ENCODE measurements at places on chromosomes 16 and 17. TPM values are rescaled to one million over a fixed set of nuclear protein-coding genes. Genes with fewer than 3 reads are reported as not detected.

DNA sequence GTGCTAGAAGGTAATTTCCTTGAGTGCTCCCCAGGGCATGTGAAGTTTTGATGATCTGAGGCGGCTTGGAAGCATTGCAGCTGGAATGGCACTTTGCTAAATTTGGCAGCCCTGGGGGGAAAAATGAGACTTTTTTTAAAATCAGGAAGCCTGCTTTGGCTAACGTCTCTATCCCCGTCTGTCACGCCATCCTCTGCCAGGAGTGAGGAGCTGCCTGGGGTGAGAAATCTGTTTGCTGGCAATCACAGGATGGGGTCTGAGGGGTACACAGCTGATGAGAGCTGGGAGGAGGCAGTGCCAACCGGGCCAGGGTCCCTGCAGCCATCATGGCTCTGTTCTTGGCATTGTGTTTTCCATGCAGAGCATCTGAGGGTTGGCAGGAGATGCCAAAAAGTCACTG lies 2.0 kb downstream of the ABCC12 start:
- no peak for DNase-seq

GRCh38 chr16:21185659-21186325 lies 25.6 kb downstream of the ZP2 start:
- DNase-seq, result no peak

DNA sequence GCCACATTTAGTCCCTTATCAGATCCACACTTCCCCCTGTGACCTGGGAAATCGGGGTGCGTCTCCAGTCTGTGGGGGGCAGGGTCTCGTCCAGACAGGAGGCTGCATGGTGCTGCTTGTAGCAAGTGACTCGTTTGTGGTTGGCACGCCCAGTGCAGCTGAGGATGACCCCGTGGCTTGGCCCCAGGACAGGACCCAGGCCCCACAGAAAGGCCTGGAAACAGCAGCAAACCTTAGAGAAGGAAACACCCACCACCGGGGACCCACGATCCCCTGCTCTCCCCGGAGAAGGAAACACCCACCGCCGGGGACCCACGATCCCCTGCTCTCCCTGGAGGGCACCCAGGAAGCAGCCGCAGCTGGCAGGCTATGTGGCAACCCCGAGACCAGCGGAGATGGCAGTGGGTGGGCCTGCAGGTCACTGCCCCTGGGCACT lies 8.2 kb upstream of the C16orf95 start:
- DNase-seq, result no peak

ARHGDIG gene
- total RNA-seq, result 4.0 TPM

DNA sequence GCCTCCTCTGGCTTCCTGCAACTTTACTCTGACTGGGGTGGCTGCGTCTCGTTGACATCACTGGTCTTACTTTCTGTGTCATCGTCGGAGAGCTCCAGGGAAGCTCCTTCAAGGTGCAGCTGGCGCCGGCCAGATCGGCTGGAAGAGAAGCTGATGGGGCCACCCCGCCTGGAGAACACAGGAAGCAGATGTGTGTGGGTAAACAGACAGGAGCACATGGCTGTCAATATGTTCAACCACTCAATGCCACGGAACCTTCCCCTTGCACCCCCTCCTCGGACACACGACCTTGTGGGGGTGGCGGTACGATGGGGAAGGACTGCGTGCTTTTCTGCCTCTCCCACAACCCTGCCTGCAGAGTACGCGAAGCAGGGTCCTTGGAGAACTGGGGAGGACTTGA lies 40.1 kb downstream of the NDEL1 start:
- no peak for DNase-seq

CD300LB gene
- total RNA-seq, result not detected

DNA sequence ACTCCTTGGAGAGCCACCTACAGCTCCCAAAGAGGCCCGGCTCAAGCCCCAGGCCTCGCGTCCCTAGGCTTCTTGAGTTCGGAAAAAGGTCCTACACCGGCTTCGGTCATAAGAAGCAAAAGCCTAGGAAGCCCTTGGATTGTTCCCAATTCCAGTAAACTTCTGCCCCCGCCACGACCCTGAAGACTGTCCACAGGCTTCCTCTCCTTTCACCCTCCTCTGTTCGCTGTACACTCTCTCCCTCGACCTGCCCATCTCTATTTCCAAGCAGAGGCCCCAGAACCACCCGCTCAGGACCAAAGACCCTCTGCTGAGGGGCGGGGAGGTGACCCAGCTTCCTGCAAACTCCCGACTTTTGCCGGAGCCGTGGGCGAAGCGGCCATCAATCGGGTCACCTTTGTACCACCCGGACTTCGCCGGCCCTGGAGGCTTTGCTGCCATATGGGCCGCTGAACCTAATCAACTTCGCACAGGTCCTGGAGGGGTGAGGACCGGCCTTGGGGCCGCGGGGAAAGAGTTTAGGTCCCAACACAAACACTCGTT lies 2.7 kb downstream of the HOXB2 start:
- DNase-seq, result no peak

DNA sequence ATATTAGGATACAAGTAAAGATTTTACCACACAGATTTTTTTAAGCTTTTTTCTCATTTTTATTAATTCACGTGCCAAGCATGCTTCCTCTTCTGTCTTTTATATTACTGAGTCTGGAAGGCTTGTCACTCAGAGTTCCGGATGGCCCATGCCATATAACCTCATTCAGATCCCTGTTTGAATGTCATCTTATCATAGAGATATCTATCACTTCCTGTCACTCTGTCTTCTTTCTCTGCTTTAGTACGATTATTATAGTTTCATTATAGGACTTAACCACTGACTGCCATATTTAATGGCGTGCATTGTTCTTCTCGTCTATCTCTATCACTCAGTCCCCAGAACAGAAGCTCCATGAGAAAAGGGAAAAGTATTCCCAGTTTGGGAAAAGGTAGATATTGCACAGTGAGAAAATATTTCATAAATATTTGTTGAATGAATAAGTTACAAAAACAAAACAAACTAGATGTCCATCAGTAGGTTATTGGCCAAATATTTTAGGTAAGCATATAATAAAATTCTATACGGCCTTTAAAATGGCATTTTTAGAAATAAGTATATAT lies 296.9 kb upstream of the GOT2 start:
- DNase-seq, result no peak

TBC1D3I gene
- 1.5 TPM for total RNA-seq

BMERB1 gene
- total RNA-seq, result 48.1 TPM

GRCh38 chr17:9286434-9286833 lies 265.1 kb downstream of the NTN1 start:
- DNase-seq, result no peak

DNA sequence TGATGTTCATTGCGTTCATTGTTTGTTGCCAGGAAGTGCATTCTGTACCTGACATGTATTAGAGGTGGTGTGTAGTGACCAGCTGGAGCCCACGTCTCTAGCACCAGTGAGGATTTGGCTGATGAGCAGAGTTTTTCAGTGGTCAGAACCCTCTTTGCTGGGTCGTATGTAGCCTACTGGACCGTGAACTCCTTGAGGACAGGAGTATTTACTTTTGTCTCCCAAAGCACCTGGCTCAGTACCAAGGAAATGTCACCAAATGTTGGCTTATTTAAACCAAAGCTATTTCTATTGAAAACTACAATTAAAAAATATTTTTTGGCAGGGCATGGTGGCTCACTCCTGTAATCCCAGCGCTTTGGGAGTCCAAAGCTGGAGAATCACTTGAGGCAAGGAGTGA lies 262.7 kb downstream of the SNX29 start:
- no peak for DNase-seq

GRCh38 chr16:49440156-49441065 lies 66.8 kb downstream of the C16orf78 start:
- DNase-seq, result no peak

GRCh38 chr16:82655072-82655714 lies 28.4 kb downstream of the CDH13 start:
- no peak for DNase-seq

GRCh38 chr17:19743101-19744100 lies 4.7 kb downstream of the ALDH3A1 start:
- no peak for DNase-seq

- no peak for DNase-seq
These were observed 698.5 kb upstream of the RBFOX1 start for GRCh38 chr16:6634151-6634550.
